ENCODE measurements at places on chromosomes 11 and 22.

GRCh38 chr11:107102692-107103477, 84.6 kb upstream of the GUCY1A2 start:
- no peak for DNase-seq

- no peak for DNase-seq
Observed at GRCh38 chr11:8826139-8826786, 84.7 kb upstream of the AKIP1 start.

GRCh38 chr11:2306877-2307500, 5.2 kb downstream of the TSPAN32 start:
- no peak for DNase-seq

DNA sequence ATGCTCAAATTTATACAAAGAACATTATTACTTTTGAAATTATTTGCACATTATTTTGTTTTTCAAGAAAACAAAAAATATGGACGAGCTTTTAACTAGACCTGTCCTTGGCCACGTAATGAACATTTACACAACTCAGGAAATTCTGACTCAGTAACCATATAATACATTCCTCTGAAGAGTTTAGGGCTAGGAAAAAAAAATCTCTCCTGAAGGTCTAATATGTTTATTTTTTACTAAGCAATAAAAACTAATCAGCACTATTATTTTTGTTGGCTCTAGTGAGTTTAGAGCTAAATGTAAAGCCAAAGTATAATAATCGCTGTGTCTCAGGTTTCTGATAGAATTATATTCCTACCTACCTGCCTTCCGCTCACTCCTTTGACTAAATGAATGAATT, 187.5 kb downstream of the SWAP70 start:
- no peak for DNase-seq

GRCh38 chr11:122743949-122744348, 88.4 kb downstream of the UBASH3B start:
- peak; percentile 37 for DNase-seq

DNA sequence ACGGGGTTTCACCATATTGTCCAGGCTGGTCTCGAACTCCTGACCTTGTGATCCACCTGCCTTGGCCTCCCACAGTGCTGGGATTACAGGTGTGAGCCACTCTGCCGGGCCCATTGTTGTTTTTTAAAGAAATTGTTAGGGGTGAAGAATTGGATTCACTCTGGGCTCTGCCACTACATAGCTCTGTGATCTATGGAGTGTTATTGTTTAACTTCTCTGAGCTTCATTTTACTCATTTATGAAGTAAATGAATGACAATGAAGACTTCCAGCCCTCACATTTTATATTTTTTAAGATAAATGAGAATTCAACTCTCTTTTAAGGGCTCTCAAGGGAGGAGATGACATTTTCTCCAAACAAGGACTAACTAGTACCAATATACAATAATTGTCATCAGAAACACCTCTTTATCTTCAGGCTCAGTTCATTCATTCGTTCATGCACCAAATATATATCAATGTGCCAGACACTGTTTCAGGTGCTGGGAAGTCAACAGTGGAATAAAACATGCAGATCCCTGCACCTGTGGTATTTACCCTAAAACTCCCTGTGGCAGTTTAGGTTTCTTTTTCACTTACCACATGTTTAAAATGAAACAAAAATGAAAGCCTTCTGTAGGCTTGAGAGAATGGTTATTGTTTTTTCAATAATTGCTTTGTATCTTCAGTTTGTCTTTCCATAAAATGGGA, 23.5 kb upstream of the GRAMD1B start:
- no peak for DNase-seq

- DNase-seq: no peak
Observed at GRCh38 chr11:118691926-118692830, 12.7 kb upstream of the TREH start.

- DNase-seq: no peak
Observed at GRCh38 chr11:44306918-44307244, 3.1 kb downstream of the ALX4 start.

DNA sequence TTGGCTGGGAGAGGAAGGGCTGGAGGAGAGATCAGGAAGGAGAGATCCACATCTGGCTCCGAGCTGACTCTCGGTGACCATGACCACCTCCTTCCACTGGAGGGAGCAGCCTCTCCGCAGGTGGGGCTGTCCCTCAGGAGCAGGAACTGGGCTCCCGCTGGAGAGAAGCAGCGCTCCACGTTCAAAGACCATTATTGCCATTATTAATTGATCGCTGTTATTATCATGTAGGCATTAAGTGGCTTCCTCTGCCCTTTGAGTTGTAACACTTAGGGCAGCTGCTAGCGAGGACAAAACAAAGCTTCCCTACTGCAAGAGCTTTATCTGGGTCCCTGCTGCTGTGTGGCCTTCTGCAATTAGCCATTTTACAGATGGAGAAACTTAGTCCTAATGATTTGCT, 251.9 kb downstream of the ST3GAL4 start:
- DNase-seq: peak; percentile 73

DNA sequence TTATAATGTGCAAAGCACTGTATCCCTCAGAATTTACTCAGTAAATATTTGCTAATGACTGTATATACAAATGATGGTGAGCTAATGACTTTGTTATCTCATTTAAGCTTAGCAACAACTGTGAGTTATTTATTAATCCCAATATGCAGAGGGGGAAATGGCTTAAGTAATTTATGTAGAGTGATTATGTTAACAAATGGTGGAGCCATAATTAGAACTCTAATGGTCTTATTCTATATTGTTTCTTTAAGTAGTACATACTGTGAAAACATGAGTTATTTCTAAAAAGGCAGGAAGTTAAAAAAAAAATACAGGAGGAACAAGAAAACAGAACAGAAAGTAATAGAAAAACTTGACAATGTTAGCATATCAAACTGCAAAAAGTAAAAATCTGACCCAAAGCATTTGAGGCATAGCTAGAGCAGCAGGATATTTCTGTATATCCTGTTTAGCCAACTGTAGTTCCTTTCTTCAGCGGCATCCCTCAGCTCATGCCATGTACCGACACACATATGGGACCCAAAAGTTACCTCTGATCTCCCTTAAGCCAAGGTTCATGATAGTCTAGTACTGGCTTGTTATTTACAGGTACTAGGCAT, 94.2 kb downstream of the FCHSD2 start:
- no peak for DNase-seq

DNA sequence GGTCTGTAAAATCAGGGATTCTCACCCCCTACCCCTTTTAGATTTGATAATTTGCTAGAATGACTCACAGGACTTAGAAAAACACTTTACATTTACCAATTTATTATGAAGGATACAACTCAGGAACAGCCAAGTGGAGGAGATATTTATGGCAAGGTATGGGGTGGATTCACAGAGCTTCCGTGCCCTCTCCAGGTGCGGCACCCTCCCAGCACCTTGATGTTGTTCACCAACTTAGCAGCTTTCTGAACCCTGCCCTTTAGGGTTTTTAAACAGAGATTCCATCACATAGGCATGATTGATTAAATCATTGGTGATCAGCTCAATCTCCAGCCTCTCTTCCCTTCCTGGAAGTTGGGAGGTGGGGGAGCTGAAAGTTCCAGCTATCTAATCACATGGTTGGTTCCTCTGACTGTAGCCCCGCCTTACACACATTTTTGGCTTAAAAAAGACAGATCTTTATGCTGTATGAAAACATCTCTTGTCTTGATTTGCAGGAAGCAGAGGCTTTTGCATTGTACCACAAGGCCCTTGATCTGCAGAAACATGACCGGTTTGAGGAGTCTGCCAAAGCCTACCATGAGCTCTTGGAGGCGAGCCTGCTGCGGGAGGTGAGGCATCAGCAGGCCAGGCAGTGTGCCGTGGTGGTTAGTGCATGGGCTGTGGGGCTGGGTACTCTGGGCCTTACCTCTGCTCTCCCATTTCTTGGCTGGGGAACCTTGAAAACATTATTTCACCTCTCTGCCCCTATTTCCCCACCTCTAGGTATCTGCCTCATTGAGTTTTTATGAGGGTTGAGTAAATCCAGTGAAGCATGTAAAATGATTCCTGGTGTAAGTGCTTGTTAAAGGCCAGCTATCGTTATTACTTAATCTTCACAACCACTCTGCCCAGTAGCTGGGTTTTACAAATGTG, 27.0 kb downstream of the CABIN1 start:
- DNase-seq: no peak

DNA sequence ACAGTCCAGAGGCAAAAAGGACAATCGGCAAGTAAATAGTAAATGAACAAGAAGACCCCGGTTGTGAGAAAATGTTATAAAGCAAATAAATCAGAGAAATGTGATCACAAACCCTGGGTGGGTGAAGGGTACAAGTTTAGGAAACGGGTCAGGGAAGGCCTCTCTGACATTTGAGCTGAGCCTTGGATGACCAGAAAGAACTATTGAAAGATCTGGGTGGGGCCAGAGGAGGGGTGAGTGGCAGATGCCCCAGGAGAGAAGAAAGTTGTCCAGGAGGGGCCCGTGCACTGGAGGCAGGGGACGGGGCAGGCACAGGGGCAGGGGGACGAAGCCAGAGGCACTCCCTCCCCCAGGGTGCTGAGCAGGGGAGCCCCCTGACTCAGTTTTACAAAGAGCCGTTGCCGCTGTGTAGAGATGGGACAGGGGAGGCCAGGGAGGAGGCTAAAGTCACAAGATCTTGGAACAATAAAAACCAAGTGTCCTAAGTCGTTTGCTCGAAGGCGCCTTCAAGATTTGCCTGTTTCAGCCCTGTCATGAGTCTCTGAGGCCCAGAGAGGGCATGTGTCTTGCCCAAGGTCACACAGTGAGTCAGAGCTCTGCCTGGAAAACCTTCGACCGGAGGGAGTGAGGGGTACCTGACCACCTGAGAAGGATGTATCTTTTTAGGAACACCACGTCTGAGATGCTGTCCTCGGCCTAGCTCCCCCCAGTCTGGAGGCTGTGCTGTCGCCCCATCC, 10.8 kb upstream of the PDGFB start:
- no peak for DNase-seq

DNA sequence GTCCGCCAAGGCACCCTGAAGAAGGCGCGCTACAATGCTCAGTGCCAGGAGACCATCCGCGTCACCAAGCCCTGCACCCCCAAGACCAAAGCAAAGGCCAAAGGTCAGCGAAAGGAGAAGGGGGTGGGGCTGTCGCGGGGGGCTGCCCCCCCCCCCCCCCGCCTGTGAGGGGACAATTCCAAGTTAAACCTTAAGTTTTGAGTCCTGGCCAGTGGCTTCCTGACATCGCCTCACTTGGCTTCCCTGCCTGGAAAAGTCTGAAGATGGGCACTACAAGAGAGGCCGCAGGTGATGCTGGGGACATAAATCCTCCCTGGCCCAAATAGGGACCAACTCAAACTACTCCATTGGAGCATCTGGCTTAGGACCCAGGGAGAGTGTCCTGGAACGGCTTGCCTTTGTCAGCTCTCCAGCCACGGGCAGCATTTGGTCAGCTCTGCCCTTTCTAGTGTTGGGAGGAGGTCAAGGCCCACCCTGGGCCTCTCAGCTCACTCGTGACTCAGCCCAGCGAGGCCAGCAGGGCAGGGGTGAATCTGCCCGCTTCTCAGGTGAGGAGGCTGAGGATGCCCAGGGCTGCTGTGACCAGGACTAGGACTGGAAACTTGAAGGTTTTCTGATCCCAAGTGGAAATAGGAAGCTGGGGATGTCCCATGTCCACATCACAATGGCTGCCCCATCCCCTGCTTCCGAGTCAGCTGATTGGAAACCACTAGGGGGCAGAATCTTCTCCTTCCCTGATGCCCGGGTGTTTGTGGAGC, 1.4 kb downstream of the MDK start:
- DNase-seq: no peak

- DNase-seq: no peak
Observed at GRCh38 chr11:77392842-77393241, 81.1 kb downstream of the PAK1 start.

GRCh38 chr22:19177164-19178064, 1.1 kb downstream of the SLC25A1 start:
- no peak for DNase-seq

DNA sequence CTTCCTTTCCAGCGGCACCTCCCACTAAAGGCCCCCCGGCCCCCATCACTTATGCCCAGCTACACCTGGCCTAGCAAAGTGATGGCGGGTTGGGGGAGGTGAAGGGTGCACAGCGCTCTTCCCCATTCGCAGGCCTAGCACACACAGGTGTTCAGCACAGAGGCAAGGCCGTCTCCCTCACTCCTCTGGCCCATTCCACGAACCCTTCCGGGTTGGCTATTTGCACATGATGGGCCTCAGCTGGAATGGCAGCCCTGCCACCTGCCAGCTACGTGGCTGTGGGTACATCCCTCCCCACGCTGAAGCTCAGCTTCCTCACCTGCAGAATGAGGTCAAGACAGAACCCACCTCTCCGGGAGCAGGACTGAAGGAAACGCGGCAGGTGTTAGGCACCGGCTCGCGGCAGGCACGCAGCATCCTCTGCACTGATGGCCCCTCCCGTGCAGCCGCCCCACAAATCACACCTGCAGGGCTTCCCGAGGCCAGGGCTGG, 4.8 kb downstream of the KIAA0930 start:
- DNase-seq: no peak

GRCh38 chr22:49724893-49725489, 102.7 kb downstream of the BRD1 start:
- DNase-seq: peak; percentile 79

DNA sequence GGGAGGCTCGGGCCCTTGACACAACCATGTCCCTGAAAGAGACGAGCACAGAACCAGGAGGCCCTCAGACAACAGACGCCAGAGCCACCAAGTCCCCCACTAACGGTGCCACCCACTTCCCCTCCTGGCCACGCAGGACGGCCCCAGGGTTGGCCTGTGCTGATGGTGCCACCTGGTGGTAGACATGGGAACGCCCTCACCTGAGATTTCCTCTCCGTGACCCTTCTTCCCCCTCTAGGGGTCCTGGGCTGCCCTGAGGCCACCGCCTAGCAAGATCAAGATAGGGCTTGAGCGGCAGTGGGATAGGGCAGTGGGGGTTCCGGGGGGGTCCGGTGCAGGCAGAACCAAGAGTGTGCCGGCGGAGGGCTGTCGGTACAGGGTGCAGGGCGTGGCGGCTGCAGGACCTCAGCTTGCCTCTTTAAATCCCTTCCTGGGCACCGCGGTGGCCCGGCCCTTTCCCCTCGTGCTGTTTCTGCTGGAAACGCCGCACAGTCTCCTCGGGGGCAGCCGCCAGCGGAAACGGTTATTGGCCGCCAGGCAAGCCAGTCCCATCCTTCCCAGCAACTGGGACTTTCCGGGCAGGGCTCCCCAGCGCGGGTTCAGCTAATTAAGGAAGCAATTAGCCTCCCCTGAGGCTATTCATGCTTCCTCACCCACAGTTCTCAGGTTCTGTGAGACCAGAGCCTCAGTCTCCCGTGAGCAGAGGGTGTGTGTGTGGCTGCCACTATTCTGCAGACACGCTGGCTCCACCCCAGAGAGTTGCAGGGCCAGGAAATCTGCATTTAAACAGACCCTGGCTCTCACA, 5.5 kb upstream of the NFAM1 start:
- peak; percentile 71 for DNase-seq

DNA sequence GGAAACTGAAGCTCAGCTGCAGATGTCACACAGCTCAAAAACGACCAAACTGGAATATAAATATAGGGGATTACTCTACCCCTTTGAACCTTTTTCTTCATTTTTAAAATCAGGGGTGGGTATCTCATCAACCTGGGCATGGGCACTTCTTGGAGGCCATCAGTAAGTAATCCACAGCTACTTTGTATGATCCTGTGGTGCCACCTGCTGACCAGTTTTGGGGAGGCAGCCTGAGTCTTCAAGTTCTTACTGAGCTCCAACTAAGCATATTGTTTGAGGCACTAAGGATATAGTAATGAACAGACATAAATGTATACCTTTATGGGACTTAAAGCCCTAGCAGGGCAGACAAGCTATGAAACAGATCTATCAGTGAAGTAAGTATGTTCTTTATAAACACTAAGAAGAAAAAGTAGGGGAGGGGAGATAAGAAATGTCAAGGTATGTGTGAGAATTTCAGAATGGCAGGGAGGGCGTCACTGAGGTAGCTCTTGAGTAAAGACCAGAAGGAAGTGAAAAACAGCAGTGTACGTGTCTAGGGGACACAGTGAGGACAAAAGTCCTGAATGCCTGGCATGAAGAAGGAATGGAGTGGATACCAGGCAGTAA, 18.4 kb downstream of the TUB start:
- peak; percentile 77 for DNase-seq
